ENCODE measurements at places on chromosomes 1 and 21. TPM values are rescaled to one million over a fixed set of nuclear protein-coding genes. Genes with fewer than 3 reads are reported as not detected.
A peak's percentile ranks its signal among the peaks of the same experiment; 100 is the strongest.

FCRLB gene
- total RNA-seq: 3.0 TPM

NR1I3 gene
- total RNA-seq: not detected

CFHR2 gene
- total RNA-seq: not detected

LRRC42 gene
- 23.1 TPM for total RNA-seq

PHACTR4 gene
- 25.9 TPM for total RNA-seq

CCDC30 gene
- 0.34 TPM for total RNA-seq

C1orf210 gene
- total RNA-seq: not detected

TAL1 gene
- 20.4 TPM for total RNA-seq

RAB7B gene
- total RNA-seq: 0.63 TPM

FCAMR gene
- total RNA-seq: not detected

DNA sequence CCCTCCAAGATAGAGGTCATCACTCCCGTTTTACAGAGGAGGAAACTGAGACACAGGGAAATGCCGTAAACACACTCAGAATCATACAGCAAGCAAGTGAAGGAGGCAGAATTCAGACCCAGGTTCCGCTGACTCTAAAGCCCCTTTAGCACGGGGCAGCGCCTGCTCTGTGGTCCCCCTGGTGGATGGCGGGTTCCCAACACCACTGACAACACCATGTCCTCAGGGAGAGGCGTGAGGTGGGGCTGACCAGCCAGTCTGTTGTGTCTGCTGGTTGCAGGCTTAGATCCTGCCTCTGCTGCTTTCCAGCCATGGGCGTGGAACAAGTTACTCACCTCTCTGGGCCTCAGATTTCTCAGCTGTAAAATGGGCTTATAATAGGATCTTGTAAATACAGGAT is 617.3 kb downstream of the MATN1 start:
- no peak for DNase-seq

- DNase-seq: no peak
Observed at GRCh38 chr1:211036381-211037060, 97.4 kb downstream of the KCNH1 start.

- no peak for DNase-seq
Observed at GRCh38 chr1:174894117-174894762, 105.5 kb upstream of the CACYBP start.

DNA sequence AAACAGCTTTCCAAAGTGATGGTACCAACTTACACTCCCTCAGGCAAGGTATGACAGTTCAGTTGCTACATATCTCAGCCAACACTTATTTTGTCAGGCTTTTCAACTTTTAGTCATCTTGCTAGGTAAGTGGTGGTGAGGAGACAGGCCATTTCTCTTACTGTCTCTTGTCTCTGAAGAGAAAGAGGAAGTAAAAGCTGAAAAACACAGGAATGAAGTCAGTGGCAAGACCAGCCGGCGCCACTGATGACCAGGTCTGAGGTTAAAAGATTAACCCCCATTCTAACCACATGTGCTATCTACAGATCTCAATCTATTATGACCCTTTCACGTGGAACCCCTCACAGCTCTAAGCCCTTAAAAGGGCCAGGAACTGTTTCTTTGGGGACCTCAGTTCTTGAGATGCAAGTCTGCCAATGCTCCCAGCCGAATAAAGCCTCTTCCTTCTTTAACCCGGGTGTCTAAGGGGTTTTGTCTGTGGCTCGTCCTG is 4.2 kb downstream of the ADCY10 start:
- no peak for DNase-seq

- DNase-seq: no peak
Observed at GRCh38 chr1:33709783-33710718, 153.8 kb upstream of the HMGB4 start.

- no peak for DNase-seq
Observed at GRCh38 chr1:34865981-34866761, 6.6 kb upstream of the SMIM12 start.

GRCh38 chr21:37297364-37297763 is 30.2 kb upstream of the VPS26C start:
- DNase-seq: no peak

- no peak for DNase-seq
Observed at GRCh38 chr1:161166669-161167548, 683 bp downstream of the PPOX start.

GRCh38 chr1:235327559-235328270 is at the start of gene ARID4B:
Gene ARID4B, minus strand, starts transcription at chr1:235328179. Its CDS starts 1,260 bp downstream, at chr1:235326919.
- DNase-seq: no peak

- DNase-seq: no peak
Observed at GRCh38 chr1:96487394-96487793, 234.2 kb upstream of the PTBP2 start.

GRCh38 chr1:66553846-66554245 is 19.9 kb downstream of the SGIP1 start:
- DNase-seq: no peak

GRCh38 chr21:45894450-45894825 is 87.1 kb upstream of the COL6A1 start:
- no peak for DNase-seq

DNA sequence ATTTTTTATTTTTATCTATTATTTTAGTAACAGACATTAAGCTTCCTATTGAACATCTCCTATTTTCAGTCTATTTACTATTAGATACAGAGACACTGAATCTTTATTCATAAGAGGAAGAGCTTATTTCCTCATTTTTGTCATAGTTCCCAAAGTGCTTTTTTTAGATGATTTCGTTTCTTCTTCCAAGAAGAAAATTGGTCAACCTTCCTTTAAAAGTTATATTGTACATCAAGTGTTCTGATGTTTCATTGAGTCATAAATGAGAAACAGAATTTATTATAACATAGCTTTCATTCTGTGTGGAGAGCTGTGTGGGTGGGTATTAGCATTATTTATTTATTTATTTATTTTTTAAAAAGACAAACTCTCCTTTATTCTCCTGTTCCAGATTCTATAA is 50.6 kb upstream of the BACH1 start:
- DNase-seq: no peak

GRCh38 chr1:22611530-22611947 is 24.9 kb upstream of the C1QA start:
- peak; percentile 31 for DNase-seq
